ENCODE measurements at places on chromosomes 4 and X.

- DNase-seq = no peak
Observed at GRCh38 chrX:66200050-66200664, 36.1 kb downstream of the HEPH start.

DNA sequence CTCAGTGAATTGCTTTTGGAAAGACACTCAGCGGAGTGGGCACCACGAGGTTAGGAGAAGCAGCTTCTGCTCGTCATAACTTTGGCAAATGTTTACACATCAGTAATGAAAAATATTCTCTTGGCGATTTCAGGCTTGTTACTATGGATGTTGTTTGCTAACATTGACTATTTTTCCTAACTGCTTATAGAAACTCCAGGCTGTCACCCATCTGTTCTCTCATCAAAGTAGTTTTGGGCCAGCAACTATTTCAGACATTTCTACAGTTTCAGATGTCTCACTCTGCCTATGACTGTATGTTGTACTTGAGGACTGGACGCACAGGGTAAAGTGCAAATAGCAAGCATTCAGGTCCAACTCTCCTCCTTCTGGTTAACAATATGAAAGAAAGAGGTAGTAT, 346.7 kb downstream of the TRIML1 start:
- no peak for DNase-seq

DNA sequence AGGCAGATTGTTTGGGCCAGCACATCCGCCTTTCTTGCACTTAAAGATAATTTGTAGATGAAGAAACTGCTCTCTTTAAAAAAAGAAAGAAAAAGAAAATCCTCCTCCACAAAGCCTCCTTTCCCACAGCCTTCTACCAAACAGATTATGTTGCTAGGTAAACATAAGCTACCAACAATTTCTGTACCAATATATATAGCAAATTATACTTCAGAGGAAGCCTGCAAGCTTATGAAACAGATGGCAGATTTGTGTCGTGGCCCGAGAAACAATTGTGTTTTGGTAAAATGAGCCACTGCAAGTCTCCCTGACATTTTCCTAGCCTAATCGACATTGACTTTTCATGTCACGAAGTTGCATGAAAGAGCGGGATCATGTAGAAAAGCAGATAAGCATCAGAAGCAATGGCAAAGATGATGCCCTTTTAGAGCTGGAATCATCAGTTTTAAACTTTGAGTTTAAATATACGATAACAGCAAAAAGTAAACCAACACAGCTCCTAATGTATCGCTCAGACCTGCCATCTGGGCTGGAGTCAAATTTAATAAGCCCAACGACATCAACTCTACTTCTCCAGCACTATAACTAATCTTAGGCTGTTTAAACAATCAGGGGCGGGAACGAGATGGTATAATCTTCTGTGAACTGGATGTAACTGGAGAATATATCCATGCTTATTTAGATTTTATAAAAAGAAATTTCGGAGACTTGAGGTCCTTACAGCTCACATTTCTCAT, 94.9 kb upstream of the PLAC1 start:
- DNase-seq = no peak

DNA sequence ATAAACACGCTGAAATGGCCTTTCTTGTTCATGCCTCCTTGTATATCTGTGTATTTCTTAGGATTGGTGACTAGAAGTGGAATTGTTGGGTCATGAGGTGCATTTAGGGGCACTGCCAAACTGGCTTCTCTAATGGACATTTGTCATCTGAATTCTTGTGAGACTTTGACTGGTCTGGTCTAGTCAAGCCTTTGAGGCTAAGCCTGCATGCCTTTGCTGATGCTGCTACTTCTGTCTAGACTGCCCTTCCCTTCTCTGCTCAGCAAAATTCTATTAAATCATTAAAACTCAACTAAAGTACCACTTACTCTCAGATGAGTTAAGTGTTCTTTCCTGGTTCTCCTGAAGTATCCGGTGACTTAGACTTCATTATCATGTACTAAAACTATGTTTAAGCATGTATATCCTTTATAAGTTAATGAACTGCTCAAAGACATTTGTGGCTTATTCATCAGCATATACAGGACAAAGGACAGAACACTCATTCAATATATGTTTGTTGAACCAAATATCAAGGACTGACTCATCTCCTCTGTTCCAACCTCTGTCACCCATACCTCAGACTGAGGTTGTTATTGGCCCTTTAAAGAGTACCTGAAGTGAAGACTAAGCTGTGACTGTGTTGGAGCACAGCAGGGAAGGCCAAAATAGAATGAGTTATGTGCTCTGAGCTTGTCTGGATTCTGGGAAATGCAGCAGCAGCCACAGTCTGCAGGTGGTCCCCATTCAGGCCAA, 9.0 kb downstream of the TCEAL1 start:
- DNase-seq = no peak

GRCh38 chr4:174198828-174199227, 84.6 kb downstream of the FBXO8 start:
- DNase-seq = no peak

DNA sequence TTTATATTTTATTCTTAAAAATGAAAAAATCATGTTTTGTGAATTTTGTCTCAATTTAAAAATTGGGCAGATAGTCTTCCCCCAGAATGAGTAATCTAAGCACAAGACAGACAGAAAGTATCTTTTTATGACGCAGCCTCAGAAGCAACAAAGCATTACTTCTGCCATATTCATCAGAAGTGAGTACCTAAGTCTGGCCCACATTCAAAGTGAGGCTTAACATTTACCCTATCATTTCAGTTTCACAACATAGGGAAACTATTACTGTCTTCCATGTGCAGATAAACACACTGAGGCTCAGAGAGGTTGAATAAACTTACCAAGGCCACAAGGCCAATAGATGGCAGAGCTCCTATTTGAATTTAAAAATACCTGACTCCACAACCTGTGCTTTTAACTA, 4.4 kb upstream of the PRDX4 start:
- no peak for DNase-seq

- DNase-seq = no peak
Observed at GRCh38 chr4:94244829-94245185, 37.1 kb downstream of the SMARCAD1 start.

DNA sequence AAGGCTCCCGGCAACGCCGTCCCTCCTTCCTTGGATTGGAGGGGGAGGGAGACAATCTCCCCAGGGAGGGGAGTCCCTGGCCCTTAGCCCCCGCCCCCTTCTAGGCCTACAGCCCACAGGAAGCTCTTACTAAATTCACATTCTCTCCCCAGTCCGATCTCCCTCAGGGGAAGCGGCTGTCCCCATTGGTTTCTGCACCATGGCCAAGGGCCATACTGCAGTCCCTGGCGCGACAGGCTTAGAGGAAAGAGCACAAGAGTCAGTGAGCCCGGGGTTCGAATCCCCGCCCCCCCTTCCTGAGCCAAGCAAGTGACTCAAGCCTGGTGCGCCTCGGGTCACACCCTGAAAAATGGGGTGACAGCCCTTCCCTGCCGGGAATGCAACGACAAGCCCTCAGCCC, 1.1 kb downstream of the ABLIM2 start:
- DNase-seq = no peak

Measured in LNCaP clone FGC (cell line).